CD8-positive, alpha-beta memory T cell (primary cell): ENCODE measurements at places on chromosomes 3 and 15. TPM values are rescaled to one million over a fixed set of nuclear protein-coding genes. Genes with fewer than 3 reads are reported as not detected.

DNA sequence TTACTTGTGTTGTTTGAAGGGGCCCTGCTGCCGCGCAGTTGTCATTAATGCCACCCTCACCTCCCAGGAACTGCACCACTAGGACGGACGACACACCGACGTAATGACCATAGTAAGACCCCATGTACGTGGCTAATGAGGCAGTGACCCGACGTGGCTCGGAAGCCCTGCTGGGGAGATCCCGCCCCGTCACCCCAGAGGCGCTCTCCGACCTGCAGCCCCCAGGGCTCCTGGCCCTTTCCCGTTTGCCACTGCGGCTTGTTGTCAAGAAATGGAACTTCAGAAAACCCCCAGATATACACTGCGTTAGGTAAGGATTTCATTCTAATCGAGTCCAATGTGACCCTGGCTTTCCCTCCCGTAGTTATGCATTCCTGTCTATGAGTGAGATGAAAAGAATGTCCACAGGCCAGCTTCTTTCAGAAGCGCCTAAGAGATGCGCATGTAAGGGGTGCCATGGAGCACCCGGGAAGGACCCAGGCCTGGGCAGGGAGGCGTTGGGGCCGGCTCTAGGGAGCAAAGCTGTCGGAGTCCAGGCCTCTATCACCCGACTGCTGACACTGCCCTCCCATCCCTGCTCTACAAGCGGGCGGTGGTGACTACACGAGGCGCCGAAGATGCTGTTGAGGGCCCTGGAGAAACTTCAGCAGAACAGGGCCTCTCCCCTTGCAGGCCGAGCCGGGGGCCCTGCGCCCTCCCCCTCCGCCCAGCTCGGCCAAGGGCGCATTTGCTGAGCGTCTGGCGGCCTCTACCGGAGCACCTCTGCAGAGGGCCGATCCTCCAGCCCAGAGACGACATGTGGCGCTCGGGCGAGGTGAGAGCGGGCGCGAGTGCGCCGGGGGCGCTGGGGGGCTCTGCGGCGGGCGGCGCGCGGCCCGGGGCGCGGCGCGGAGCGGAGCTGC is at the start of gene GABRA5:
Gene GABRA5 (plus strand): TSS at position 765 of the 902 bp plus-strand sequence. CDS start 2,187 bp downstream, outside the sequence.
- H3K4me1 ChIP-seq: no peaks in the 10 kb centered on the region
- no peaks in the 10 kb centered on the region for H3K27me3 ChIP-seq
- no peak for DNase-seq
- H3K27ac ChIP-seq: no peak within 1 kb of the TSS
- H3K36me3 ChIP-seq: no peaks in the 10 kb centered on the region
- no peak within 1 kb of the TSS for H3K4me3 ChIP-seq

DNA sequence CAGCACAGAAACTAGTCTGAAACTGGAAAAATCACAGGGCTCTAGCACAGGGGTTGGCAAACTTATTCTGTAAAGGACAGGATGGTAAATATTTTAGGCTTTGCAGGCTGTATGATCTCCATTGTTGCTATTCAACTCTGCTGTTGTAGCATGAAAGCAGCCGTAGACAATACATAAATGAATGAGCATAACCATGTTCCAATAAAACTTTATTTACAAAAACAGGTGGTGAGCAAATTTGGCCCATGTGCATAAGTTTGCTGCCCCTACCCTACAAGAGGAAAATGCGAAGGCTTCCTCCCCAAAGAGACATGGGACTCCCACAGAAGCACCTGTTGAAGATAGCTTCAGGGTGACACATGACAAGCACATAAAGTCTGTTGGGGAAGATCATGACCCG is 59.2 kb downstream of the SYNM start:
- H3K4me3 ChIP-seq: no peak overlapping the region
- no peak overlapping the region for H3K27ac ChIP-seq
- H3K4me1 ChIP-seq: no peaks in the 10 kb centered on the region
- no peaks in the 10 kb centered on the region for H3K27me3 ChIP-seq

GRCh38 chr3:116005404-116005803 is 382.1 kb downstream of the GAP43 start:
- H3K4me3 ChIP-seq: no peak overlapping the region
- DNase-seq: no peak
- no peaks in the 10 kb centered on the region for H3K27me3 ChIP-seq
- H3K36me3 ChIP-seq: no peaks in the 10 kb centered on the region

- H3K36me3 ChIP-seq: no peaks in the 10 kb centered on the region
- H3K4me1 ChIP-seq: no peaks in the 10 kb centered on the region
- DNase-seq: no peak
- H3K27ac ChIP-seq: no peak overlapping the region
- peaks cover 3% of the 10 kb centered on the region for H3K27me3 ChIP-seq
- H3K4me3 ChIP-seq: no peak overlapping the region
Observed at GRCh38 chr15:55774113-55774970, 31.4 kb upstream of the PRTG start.

GRCh38 chr3:143720381-143720780 is 127.9 kb downstream of the SLC9A9 start:
- no peak overlapping the region for H3K4me3 ChIP-seq
- no peaks in the 10 kb centered on the region for H3K27me3 ChIP-seq
- no peaks in the 10 kb centered on the region for H3K4me1 ChIP-seq
- DNase-seq: no peak
- no peak overlapping the region for H3K27ac ChIP-seq

DNA sequence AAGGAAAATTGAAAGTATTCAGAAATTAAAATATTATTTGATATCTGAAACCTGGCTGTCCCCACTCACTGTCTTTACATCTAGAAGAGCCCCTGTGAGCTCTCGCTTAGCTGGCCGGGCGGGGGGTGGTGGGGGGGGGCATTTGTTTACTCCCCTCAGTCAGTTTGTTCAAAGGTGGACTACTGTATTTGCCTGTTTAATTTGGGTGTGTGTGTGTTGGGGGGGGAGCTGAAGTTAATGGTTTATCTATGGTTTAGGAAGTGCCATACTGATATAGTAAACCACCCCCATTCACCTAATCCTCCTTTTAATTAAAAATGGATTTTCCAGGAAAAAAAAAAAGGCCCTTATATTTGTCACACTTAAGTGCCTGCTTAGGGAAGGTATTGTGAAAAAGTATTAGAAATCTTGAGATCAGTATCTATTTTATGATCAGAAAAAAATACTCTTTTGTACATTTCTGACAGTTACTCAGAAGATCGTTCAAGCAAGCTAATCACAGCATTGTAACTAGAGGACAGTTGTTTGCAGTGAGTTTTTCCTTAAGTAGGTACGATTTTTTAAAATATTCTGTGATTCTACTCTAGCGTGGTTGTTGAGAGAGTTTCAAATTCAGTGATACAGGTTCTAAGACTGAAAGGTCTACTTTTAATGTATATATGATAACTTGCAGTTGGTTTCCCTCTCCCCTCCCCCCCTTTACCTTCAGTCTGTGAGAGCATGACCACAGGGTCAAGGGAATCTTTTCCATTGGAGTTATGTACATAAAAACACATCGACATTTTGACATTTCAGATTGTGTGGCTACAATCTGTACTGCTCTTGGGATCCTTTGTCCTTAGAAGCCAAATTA is 8.5 kb downstream of the NR2F2 start:
- H3K27me3 ChIP-seq: peaks cover 38% of the 10 kb centered on the region
- no peak overlapping the region for H3K27ac ChIP-seq
- DNase-seq: no peak
- H3K36me3 ChIP-seq: no peaks in the 10 kb centered on the region

GRCh38 chr3:101988596-101988995 is 139.3 kb downstream of the NFKBIZ start:
- no peaks in the 10 kb centered on the region for H3K36me3 ChIP-seq
- peaks cover 8% of the 10 kb centered on the region for H3K4me1 ChIP-seq
- no peaks in the 10 kb centered on the region for H3K27me3 ChIP-seq
- no peak for DNase-seq
- no peak overlapping the region for H3K4me3 ChIP-seq

GRCh38 chr3:125137358-125138033 is 75.1 kb downstream of the SLC12A8 start:
- H3K4me3 ChIP-seq: no peak overlapping the region
- H3K27ac ChIP-seq: no peak overlapping the region
- H3K4me1 ChIP-seq: peaks cover 28% of the 10 kb centered on the region
- DNase-seq: no peak
- no peaks in the 10 kb centered on the region for H3K27me3 ChIP-seq

Gene ALG1L2
- total RNA-seq: 1.1 TPM

Gene GATA2
- total RNA-seq: not detected

DNA sequence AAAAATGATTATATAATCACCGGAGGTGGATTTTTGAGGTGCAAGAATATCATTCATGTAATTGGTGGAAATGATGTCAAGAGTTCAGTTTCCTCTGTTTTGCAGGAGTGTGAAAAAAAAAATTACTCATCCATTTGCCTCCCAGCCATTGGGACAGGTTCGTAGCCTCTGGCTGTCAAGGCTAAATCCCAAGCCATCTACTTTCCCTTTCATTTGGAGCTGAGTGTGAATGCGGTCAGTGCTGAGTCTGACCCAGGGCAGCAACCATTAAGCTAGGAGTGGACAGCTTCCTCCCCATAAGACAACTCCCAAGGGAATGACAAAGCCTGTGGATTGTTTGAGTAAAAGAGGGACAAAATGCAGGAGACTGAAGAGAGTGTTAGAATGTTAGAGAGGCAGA is 33.6 kb downstream of the PARP14 start:
- H3K27ac ChIP-seq: no peak overlapping the region
- DNase-seq: no peak
- peaks cover 58% of the 10 kb centered on the region for H3K36me3 ChIP-seq
- no peak overlapping the region for H3K4me3 ChIP-seq
- H3K27me3 ChIP-seq: no peaks in the 10 kb centered on the region

GRCh38 chr3:155805204-155805801 is 775 bp downstream of the C3orf33 start:
- no peaks in the 10 kb centered on the region for H3K36me3 ChIP-seq
- H3K27me3 ChIP-seq: no peaks in the 10 kb centered on the region
- H3K4me1 ChIP-seq: no peaks in the 10 kb centered on the region
- peak overlapping the region; percentile 59 for H3K27ac ChIP-seq
- peak overlapping the region; percentile 49 for H3K4me3 ChIP-seq

Gene SLC12A1
- not detected for total RNA-seq

Gene GABRB3
- total RNA-seq: not detected

GRCh38 chr3:171535799-171536198 is 75.6 kb upstream of the TNIK start:
- no peaks in the 10 kb centered on the region for H3K27me3 ChIP-seq
- H3K36me3 ChIP-seq: no peaks in the 10 kb centered on the region
- no peak overlapping the region for H3K27ac ChIP-seq
- no peak overlapping the region for H3K4me3 ChIP-seq
- H3K4me1 ChIP-seq: no peaks in the 10 kb centered on the region
- DNase-seq: no peak

GRCh38 chr3:61537366-61537765 is 24.0 kb upstream of the PTPRG start:
- H3K27ac ChIP-seq: no peak overlapping the region
- no peak overlapping the region for H3K4me3 ChIP-seq
- no peaks in the 10 kb centered on the region for H3K27me3 ChIP-seq
- no peaks in the 10 kb centered on the region for H3K36me3 ChIP-seq
- DNase-seq: no peak

DNA sequence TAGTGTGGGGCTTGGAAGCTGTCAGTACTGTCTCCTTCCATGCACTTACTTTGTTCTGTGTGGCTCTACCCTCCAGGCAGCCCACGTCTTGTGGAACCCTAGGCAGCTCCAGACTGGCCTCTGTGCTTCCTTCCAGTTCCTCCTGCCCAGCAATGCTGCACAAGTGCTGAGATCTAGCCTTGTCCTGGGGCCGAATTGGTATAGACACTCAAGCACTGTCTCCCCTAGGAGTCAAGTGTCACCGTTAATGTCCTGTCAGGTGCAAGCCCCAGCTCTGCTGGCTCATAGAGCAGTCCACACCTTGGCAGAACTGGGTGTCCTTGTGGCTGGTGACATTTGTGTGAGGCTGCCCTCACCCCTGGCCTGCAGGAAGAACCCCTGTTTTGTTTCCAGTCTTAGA is 130.1 kb downstream of the EEFSEC start:
- H3K4me3 ChIP-seq: no peak overlapping the region
- H3K4me1 ChIP-seq: no peaks in the 10 kb centered on the region
- no peak overlapping the region for H3K27ac ChIP-seq
- H3K27me3 ChIP-seq: no peaks in the 10 kb centered on the region
- no peaks in the 10 kb centered on the region for H3K36me3 ChIP-seq
- no peak for DNase-seq

DNA sequence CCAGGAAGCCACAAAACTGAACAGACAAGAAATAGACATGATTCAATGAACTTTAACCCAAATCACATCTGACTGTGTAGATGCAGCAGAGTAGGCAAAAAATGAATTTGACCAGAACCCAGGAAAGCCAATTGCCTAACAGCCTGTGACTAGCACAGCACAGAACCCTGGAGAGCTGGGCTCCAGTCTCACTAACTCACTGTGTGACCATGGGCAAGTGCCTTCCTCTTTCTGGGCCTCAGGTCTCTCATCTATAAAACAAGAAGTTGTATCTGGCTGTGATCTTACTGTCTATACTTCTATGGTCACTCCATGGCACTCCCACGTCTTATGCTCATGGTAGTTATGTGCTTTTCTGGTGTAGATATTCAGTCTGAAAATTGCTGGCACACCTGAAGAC is 48.1 kb upstream of the USP3 start:
- H3K4me1 ChIP-seq: no peaks in the 10 kb centered on the region
- H3K27ac ChIP-seq: no peak overlapping the region
- no peak overlapping the region for H3K4me3 ChIP-seq
- no peaks in the 10 kb centered on the region for H3K36me3 ChIP-seq

- DNase-seq: no peak
- no peak overlapping the region for H3K27ac ChIP-seq
- H3K4me3 ChIP-seq: no peak overlapping the region
Observed at GRCh38 chr15:71939981-71940588, 129.7 kb downstream of the NR2E3 start.

Gene ACOX2
- total RNA-seq: not detected

Gene ACTC1
- not detected for total RNA-seq

- H3K27me3 ChIP-seq: peaks cover 8% of the 10 kb centered on the region
- peaks cover 50% of the 10 kb centered on the region for H3K36me3 ChIP-seq
- no peak overlapping the region for H3K4me3 ChIP-seq
- H3K27ac ChIP-seq: no peak overlapping the region
Observed at GRCh38 chr15:72199721-72200212, 2.2 kb upstream of the GRAMD2A start.

- H3K4me1 ChIP-seq: no peaks in the 10 kb centered on the region
- H3K27ac ChIP-seq: no peak overlapping the region
- no peak for DNase-seq
- no peaks in the 10 kb centered on the region for H3K36me3 ChIP-seq
Observed at GRCh38 chr15:73395671-73396070, 26.9 kb upstream of the HCN4 start.

DNA sequence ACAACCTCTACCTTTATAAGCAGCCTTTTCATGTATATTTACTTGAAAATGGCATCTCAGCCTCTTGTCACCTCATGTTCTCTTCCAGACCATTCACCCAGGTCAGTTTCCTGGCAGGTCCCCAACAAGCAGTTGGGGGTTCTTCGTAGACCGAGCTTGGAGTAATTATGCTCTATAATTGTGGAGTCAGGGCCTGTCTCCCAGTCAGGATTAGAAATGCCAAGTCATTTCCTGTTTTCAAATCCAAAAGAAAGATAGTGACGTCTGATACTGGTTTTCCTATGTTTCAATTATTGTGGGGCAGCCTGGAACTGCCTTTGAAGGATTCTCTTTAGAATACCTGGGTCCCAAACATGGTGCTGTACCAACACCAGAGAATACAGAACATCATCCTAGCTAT is 430.6 kb downstream of the MECOM start:
- H3K27me3 ChIP-seq: no peaks in the 10 kb centered on the region
- H3K27ac ChIP-seq: no peak overlapping the region
- H3K4me3 ChIP-seq: no peak overlapping the region
- no peak for DNase-seq
